ENCODE measurements at places on chromosomes 1 and 21. TPM values are rescaled to one million over a fixed set of nuclear protein-coding genes. Genes with fewer than 3 reads are reported as not detected.

Gene PLD5
- 3.1 TPM for total RNA-seq

Gene TRIM46
- 17.1 TPM for total RNA-seq

Gene MYOC
- not detected for total RNA-seq

Gene ZFYVE9
- total RNA-seq = 35.3 TPM

Gene HYI
- 8.3 TPM for total RNA-seq

Gene CLDN19
- total RNA-seq = not detected

Gene HES5
- total RNA-seq = 36.2 TPM

Gene UTP11
- total RNA-seq = 63.7 TPM

Gene HDGF
- total RNA-seq = 104 TPM

Gene ILDR2
- total RNA-seq = 17.4 TPM

Gene CFHR5
- total RNA-seq = not detected

DNA sequence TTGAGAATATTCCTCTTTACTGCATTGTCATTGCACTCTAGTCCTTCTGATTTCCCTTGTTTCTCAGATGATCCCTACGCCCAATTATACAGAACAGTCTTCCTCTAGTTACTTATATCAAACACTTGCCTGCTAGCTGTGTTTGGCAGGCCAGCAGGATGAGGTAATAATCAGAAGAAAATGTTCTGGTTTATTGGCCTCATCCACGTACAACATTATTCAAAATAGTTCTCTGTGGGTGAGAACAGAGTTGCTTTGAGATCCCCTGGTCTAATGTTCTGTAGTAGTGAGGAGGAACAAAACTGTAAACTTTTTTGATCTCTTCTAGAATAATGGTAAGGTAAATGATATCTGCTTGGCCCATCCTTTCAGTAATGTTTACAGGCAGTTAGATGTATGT, 22.3 kb upstream of the C1orf105 start:
- no peak for ATAC-seq

GRCh38 chr1:212633161-212633560, 24.6 kb downstream of the ATF3 start:
- peak; percentile 20 for ATAC-seq

GRCh38 chr1:81325397-81325796, 475.3 kb upstream of the ADGRL2 start:
- no peak for ATAC-seq

- no peak for ATAC-seq
Measured at GRCh38 chr1:182389619-182390047, 2.0 kb downstream of the GLUL start.

GRCh38 chr1:176450526-176450925, 12.4 kb upstream of the PAPPA2 start:
- no peak for ATAC-seq

DNA sequence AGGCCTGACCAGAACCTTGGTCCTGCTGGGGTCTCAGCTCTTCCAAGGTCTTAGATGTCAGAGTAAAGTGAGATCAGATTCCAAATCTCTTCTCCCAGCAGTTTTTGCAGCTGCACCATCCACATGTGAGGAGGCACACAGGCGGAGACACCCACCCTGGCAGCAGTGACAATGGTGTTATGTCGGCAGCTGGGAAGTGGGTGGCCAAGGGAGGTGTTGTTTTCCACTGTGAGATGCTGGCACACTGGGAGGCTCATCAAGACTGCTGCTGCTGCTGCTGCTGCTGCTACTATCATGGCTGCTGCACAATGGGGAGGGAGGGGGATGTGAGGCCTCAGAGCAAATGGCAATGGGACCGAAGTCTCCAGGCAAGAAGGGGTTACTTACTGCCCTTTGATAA, 23.6 kb downstream of the CAMK2N1 start:
- ATAC-seq = no peak

- no peak for ATAC-seq
Measured at GRCh38 chr1:1306661-1307260, 969 bp downstream of the ACAP3 start.

- no peak for ATAC-seq
Measured at GRCh38 chr1:69404486-69404885, 163.2 kb upstream of the LRRC7 start.

- ATAC-seq = no peak
Measured at GRCh38 chr1:25008192-25008485, 78.1 kb upstream of the RUNX3 start.

DNA sequence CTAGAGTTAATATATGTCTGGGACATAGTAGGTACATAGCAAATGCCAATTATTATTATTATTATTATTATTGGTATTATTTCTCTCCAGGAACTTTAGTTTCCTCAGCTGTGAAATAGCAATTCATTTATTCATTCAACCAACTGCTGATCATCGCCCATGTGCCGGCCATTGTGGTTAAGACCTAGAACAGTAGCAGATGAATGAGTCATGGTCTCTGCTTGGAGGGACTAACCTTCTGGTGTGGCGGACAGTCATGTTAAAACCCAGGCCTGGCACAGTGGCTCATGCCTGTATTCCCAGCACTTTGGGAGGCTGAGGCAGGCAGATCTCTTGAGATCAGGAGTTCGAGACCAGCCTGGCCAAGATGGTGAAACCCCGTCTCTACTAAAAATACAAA, 23.8 kb upstream of the LDLRAP1 start:
- peak; percentile 76 for ATAC-seq

DNA sequence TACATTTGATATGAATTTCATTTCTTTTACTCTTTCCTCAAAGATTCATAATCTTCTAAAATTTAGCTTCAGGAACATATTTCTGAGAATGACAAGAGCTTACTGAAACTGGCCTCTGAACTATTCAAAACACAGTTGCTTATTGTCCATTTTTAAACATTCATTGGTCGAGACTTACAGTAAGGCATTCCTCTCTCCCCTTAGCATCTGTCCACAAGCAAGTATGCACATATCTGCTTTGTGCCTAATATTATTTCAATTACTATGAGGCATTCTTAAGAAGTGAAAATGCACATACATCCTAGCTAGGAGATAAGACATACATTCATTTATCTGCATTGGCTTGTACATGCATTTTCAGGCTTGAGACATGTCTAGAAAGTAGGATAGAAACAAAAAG, 488.7 kb downstream of the PTBP2 start:
- ATAC-seq = peak; percentile 95

GRCh38 chr1:23419180-23419579, 5.4 kb downstream of the TCEA3 start:
- no peak for ATAC-seq

GRCh38 chr1:14366091-14367018, 232.1 kb upstream of the KAZN start:
- no peak for ATAC-seq

- ATAC-seq = peak; percentile 69
Measured at GRCh38 chr1:16155537-16156410, at the start of gene EPHA2. EPHA2 (minus strand) TSS chr1:16156069; CDS start chr1:16155932, 137 bp downstream.

GRCh38 chr1:8649875-8650274, 167.6 kb downstream of the RERE start:
- ATAC-seq = no peak

GRCh38 chr1:68322096-68322495, 89.8 kb upstream of the WLS start:
- no peak for ATAC-seq

GRCh38 chr1:28642056-28642846, 616 bp downstream of the TAF12 start:
- ATAC-seq = peak; percentile 24

GRCh38 chr1:208208132-208208487, 36.1 kb downstream of the PLXNA2 start:
- ATAC-seq = no peak

DNA sequence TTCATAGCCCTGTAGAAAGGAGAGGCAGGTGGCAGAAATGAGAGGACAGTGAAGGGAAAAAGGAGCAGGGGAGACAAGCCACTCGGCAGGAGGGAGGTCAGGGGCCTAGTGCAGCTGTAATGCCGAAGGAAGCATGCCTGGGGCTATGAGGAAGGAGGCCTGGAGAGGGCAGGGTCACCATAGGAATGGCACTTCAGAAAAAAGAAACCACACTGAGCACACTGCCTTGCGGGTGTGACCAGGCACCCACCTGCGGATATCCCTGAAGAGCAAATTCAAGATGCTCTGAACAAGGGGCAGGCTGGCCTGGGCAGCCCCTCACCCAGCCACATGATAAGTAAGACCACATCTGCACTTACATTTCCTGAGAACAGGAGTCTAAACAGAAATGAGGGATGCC, 104.7 kb downstream of the JAK1 start:
- peak; percentile 45 for ATAC-seq

DNA sequence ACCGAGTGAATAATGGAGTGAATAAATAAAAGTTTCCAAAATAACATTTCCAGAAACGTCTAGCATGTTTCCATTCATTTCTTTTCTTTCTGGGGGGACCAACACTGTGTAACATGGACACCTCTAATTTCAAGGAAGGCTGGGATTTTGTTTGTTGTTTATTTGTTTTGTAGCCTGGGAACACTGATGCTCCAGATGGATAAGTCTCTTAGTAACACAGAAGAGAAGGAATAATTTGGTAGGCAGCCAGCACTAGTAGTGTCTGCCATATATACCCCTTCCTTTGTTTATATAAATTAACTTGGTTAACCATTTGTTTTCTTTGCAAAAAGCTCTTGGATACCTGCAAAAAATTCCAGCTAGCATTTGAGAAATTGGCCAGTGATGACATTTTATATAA, 411.4 kb upstream of the DEPDC1 start:
- no peak for ATAC-seq

DNA sequence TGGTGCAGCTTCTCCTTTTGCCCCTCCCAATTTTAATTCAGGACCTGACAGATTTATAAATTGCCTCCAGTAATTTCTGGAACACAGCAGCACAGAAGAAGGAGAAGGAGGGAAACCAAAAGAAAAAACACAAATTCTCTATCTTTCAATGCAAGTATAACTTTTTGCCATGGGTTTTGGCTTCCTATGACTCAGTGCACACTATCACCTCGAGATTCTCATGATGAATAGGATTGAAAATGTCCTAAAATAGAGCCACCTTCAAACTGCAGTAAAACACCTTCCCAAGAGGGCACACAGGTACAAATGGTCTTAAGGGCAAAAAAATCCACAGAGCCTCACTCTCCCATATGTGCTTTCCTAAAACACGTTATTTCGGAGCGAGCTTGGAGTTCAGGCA, 113.6 kb downstream of the HLCS start:
- no peak for ATAC-seq

DNA sequence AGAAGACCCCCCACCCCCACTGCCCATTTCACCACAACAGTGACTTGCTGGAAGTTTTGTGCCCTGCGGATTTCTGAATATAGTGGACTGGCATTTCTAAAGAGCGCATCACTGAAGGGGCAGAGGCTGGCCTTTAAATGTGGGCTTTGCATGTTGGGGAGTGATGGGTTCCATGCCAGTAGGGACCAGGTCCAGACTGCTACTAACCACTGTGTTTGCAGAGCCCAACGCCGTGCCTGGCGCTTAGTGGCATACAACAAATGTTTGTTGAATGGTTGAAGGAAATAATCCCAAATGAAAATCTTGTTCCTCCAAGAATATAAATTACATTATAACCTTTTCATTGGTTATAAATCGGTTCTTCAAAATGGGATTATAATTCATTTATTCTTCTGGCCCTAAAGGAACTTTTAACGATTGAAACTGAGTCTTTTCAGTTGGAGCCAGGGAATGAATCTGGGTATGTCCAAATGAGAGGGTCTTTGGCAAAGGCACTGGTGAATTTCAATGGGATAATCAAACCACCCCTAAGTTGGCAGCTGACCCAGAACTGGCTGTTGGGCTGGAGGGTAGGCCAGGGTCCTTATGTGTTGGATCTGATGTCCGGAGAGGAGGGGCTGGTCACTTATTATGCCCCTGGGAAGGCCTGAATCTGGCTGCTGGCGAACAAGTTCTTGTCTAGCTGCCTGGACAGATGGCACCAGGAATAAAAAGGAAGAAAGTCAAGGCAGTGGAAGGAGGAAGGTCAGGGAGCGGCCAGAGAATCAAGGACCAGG, 13.8 kb upstream of the SDHB start:
- ATAC-seq = no peak

GRCh38 chr1:59730759-59731478, 83.8 kb upstream of the HOOK1 start:
- ATAC-seq = peak; percentile 87

DNA sequence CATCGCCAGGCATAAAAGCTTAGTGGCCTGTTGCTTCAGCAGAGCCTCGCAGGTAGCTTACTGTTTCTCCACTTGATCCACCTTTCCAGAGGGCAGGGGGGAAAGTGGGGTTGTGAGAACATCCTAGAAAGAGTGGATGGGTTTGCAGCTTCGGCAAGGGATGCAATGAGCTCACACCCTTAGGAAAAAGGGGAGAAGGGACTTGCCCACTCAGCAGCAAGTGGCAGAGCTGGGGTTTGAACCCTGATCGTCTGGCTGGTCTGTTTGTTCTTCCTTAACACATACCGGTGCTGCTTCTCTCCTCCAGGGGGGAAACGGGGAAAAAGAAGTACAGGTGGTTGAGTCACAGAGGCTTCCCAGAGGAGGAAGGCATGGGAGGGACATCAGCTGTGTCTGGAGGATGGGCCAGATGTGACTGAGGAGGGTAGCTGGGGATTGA, 1.0 kb downstream of the TMEM201 start:
- no peak for ATAC-seq

- ATAC-seq = no peak
Measured at GRCh38 chr1:224378855-224379631, 22.4 kb downstream of the CNIH4 start.

DNA sequence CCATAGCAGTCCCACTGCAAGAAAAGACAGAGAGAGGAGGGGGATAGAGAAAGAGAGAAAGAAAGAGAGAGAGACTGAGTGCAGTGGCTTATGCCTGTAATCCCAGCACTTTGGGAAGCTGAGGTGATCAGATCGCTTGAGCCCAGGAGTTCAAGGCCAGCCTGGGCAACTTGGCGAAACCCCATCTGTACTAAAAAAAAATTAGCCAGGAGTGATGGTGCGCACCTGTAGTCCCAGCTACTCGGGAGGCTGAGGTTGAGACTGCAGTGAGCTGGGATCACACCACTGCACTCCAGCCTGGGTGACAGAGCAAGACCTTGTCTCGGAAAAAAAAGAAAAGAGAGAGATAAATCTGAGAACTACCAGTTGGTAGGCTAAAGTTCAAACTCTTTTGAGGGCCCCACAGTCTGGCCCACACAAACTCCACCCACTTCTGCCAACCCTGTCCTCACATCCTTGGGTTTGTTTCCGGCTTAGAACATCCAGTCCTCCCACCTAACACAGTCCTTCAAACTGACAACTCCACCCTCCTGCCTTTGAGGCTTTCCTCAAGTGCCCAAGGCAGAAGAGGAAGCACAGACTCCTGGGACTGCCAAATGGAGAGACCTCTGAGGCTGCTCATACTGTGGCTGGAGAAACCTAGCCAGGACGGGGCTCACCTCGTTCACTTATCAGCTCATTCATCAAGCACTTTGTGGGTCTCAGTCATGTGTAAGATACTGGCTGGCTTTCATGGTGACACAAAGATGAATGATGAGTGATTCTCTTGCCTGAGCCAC, 20.1 kb downstream of the TFAP2E start:
- no peak for ATAC-seq

GRCh38 chr1:36248250-36248894, 24.1 kb downstream of the THRAP3 start:
- ATAC-seq = no peak

DNA sequence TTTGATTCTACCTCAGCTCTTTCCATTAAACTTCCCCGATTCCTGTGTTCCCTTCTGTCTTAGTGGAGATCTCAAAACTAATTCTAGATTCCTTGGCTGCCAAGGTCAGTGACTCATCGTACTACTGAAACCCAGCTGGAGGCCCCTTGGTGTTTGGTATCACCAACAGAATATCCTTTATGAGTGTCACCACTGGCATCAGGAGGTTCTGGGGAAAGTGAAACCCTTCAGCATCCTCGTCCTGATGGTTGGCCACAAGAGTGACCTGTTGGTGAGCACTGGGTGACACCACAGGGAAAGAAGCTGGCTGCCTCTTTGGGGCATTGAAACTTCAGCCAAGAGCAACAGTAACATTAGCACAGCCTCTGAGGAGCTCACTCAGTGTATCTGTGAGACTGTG, 9.6 kb downstream of the RAB42 start:
- ATAC-seq = no peak
